ENCODE measurements at places on chromosomes 12 and 14. TPM values are rescaled to one million over a fixed set of nuclear protein-coding genes. Genes with fewer than 3 reads are reported as not detected.
A peak's percentile ranks its signal among the peaks of the same experiment; 100 is the strongest.

- H3K27me3 ChIP-seq = no peaks in the 10 kb centered on the region
- peaks cover 9% of the 10 kb centered on the region for H3K4me1 ChIP-seq
- no peaks in the 10 kb centered on the region for H3K36me3 ChIP-seq
- DNase-seq = no peak
- no peak overlapping the region for H3K4me3 ChIP-seq
Observed at GRCh38 chr12:5301539-5301938, 130.4 kb upstream of the NTF3 start.

- no peaks in the 10 kb centered on the region for H3K27me3 ChIP-seq
- no peaks in the 10 kb centered on the region for H3K36me3 ChIP-seq
- H3K4me1 ChIP-seq = peaks cover 4% of the 10 kb centered on the region
Observed at GRCh38 chr12:20245491-20245890, 122.8 kb upstream of the PDE3A start.

DNA sequence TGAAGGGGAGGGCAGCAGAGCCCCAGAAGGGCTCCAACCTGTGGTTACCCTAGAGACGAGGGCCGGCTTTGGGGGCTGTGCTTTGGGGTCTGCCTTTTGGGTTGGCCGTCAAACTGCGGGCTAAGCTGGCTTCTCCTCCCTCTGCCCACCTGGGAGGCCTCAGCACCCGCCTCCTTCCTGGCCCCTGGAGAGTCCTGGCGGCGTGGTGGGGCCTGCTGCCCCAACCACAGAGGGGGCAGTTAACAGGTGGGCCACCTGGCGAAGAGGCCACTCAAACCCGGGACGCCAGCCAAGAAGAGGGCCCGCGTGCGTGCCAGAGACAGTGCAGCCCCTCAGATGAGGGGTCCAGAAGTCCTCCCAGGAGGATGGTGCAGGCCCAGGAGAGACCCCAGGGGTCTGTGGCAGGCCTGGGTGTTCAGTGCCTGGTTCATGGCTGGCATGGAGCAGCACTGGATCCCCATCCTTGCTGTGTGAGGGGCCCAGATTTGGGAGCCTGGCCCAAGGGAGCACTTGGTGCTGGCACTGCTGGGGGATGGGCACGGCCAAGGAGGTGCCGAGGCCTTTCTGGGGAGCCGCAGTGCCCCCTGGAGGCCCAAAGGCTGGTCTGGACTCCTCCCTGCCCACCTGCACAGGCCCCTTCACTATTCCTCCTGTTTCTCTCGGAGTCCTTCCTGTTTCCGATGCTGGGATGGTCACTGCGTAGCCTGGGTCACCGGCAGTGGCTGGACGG, 48.8 kb downstream of the LRCOL1 start:
- H3K36me3 ChIP-seq = no peaks in the 10 kb centered on the region
- H3K27ac ChIP-seq = no peak overlapping the region
- H3K4me3 ChIP-seq = peak overlapping the region; percentile 96
- peaks cover 29% of the 10 kb centered on the region for H3K27me3 ChIP-seq
- H3K4me1 ChIP-seq = no peaks in the 10 kb centered on the region

DNA sequence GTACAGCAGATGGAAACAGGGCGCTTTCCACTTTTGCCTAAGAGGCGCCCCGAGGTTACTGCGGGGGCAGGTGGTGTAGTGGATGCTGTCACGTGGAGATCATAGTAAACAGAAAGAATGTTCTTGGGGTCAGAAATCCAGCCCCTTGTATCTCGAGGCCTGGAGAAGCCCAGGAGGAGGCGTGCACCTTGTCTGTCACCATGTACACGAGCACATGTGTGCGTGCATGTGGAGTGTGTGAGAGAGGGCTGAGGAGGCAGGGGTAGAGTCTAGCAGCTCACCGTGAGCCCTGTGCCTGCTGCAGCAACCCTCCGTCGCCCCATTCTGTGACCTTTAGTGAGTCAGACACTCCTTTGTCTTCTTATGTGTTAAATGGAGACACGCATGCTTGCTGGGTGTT, 59.0 kb downstream of the CACNA1C start:
- H3K27me3 ChIP-seq = no peaks in the 10 kb centered on the region
- no peak overlapping the region for H3K4me3 ChIP-seq
- H3K36me3 ChIP-seq = no peaks in the 10 kb centered on the region
- no peak for DNase-seq

DNA sequence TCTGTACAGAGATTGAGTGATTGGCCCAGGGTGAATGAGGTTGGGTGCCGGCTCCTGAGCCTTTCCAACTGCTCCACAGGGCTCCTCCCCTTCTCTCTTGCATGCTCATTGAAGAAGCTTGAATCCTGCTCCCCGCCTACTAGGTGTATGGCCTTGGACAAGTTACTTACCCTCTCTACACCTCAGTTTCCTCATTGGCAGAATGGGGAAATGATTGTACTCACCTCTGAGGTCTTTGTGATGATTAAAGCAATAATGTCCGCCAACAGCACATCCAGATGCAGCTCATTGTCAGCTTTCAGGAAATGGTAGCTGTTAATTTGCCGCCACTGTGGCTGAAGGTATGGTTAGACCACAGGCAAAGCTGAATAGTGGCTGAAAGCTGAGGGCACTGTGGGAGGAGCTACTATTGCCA, 174.1 kb downstream of the CRADD start:
- no peak for DNase-seq
- no peaks in the 10 kb centered on the region for H3K36me3 ChIP-seq
- H3K27me3 ChIP-seq = no peaks in the 10 kb centered on the region
- no peak overlapping the region for H3K4me3 ChIP-seq

Gene ACRBP
- total RNA-seq = 2.2 TPM

Gene TRAF3
- 9.3 TPM for total RNA-seq

Gene CABP1
- 5.2 TPM for total RNA-seq

Gene ACTN1
- total RNA-seq = 280 TPM

Data from GM23338 (cell line).